ENCODE measurements at places on chromosomes 5 and 9.
A peak's percentile ranks its signal among the peaks of the same experiment; 100 is the strongest.

GRCh38 chr9:115445655-115446054 is 327.7 kb upstream of the TNC start:
- H3K27me3 ChIP-seq: peaks cover 4% of the 10 kb centered on the region
- H3K4me1 ChIP-seq: no peaks in the 10 kb centered on the region
- H3K4me3 ChIP-seq: no peak overlapping the region

DNA sequence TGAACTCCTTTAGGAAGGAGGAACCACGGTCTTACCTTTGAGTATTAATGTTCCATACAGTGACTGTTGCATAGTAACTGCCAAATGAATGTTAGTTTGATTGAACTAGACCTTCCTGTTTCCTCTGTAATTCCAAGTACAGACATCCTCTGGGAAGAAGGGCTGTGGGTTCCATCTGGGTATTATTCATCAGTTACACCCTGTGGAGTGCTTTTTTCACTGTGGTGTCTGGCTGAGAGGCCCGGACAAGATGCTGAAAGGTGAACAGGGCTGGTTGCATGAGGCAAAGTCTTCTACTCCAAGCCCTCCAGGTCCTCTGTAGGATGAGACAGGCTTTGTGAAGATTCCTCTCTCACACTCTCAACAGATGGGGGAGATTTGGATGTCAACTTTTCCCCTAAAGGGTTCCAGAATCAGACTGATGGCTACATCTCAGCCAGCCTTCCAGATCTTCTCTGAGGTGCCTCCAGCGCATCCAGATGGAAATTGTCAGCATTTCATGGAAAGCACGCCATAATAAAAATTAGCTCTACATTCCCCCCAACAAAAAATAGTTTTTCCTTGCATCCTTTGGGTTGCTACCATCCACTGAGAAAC is 230.9 kb downstream of the GAS1 start:
- no peak overlapping the region for H3K4me3 ChIP-seq
- no peaks in the 10 kb centered on the region for H3K4me1 ChIP-seq
- H3K27ac ChIP-seq: no peak overlapping the region
- no peak for DNase-seq
- no peaks in the 10 kb centered on the region for H3K36me3 ChIP-seq

DNA sequence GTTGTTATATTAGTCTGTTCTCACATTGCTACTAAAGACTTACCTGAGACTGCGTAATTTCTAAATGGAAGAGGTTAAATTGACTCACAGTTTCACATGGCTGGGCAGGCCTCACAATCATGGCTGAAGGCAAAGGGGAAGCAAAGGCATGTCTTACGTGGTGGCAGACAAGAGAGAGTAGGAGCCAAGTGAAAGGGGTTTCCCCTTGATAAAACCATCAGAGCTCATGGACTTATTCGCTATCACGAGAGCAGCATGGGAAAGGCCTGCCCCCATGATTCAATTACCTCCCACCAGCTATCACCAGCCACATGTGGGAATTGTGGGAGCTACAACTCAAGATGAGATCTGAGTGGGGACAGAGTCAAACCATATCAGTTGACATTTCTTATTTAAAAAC is 374.5 kb upstream of the RORB start:
- H3K4me3 ChIP-seq: no peak overlapping the region
- no peaks in the 10 kb centered on the region for H3K27me3 ChIP-seq
- no peaks in the 10 kb centered on the region for H3K36me3 ChIP-seq
- H3K27ac ChIP-seq: no peak overlapping the region
- DNase-seq: peak; percentile 9

- H3K27me3 ChIP-seq: peaks cover 16% of the 10 kb centered on the region
- no peak overlapping the region for H3K4me3 ChIP-seq
- H3K4me1 ChIP-seq: peaks cover 28% of the 10 kb centered on the region
- H3K27ac ChIP-seq: no peak overlapping the region
These were observed 123.3 kb upstream of the ELL2 start for GRCh38 chr5:96084874-96085506.

DNA sequence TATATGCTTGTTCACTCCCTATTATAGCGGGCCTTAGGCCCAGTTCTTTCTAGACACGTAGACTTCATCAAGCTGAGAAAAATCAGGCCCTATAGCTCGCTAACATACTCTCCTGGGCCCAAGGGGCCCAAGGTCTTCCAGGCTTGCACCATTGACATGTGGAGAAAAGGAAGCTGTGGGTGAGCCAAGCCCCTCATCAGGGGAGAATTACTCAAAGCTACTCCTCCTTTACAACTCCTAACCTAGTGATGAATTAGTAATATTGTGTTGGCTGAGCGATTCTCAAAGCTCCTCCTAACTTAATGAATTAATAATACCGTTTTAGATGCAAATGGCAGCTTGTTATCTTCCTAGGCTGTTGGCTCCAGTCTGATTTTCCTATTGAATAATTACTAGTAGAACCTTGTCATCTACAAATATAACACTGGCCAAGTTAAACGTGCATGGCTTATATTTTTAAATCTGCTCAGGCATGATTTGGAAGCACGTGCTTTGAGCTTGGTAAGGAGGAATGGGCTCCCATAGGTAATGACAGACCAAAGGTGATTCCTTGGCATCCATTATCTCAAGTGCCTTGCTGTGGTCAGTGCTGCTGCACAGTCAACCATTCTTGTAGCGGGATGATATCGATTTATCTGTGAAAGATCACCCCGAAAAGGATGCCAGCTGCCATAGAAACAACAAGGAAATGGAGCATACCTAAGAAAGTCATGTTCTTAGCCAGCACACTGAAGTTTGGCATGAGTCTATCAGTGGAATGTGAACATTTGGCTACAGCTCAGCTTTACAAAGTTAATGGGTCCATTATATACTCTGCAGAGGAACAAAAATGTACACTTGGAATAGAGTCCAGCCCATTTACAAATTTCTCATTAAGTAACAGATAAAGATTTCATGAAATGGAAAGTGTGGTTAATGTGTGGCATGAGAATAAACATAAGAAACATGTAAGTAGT is 23.8 kb downstream of the LVRN start:
- H3K27me3 ChIP-seq: peaks cover 12% of the 10 kb centered on the region
- H3K4me1 ChIP-seq: no peaks in the 10 kb centered on the region
- no peak overlapping the region for H3K4me3 ChIP-seq
- no peaks in the 10 kb centered on the region for H3K36me3 ChIP-seq
- H3K27ac ChIP-seq: no peak overlapping the region

DNA sequence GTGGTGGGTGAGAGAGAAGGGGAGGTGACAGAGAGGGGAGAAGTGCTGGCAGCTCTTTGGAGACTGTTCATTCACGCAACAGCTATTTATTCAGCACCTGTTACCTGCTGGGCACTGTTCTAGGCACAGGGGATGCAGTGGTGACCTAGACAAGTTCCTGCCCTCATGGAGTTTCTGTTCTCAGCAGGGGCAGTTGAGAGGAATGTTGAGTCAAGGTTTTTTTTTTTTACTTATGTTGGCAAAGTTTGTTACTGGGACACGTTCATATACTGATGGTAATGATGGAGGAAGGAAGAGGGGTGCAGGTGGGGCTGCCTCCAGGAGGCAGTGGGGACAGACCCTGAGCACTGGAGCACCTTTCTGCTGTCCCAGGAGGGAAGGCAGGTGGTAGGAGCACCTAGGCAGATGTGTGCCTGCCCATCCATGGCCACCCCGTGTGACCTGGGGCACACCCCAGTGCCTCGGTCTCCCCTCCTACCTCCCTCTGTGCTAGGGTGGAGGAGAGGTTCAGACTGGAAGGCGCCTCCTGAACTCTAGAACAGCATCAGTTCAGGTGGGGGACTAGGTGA is 49.4 kb upstream of the SLC25A51 start:
- no peaks in the 10 kb centered on the region for H3K36me3 ChIP-seq
- H3K4me1 ChIP-seq: peaks cover 21% of the 10 kb centered on the region
- H3K4me3 ChIP-seq: no peak overlapping the region
- no peak for DNase-seq

DNA sequence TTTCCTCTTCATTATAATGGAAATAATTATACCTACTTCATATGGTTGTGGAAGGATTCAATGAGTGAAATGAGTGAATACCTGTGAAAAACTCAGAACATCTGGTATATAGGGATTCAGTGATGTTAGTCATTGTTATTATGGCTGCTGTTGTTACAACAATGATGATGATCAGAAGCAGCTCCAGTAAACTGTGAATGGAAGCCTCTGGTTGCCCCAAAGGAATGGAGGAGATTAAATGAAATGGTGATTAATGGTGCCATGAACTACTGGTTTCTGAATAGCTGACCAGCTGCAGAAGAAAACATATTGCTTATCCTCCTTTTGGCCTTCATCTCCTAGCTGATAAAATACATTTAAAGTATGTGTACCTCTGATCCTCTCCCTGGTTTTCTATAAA is 372.0 kb downstream of the ARHGEF28 start:
- no peak overlapping the region for H3K27ac ChIP-seq
- H3K4me3 ChIP-seq: no peak overlapping the region
- H3K36me3 ChIP-seq: no peaks in the 10 kb centered on the region
- H3K27me3 ChIP-seq: peaks cover 6% of the 10 kb centered on the region

- H3K36me3 ChIP-seq: no peaks in the 10 kb centered on the region
- no peaks in the 10 kb centered on the region for H3K4me1 ChIP-seq
- no peak overlapping the region for H3K4me3 ChIP-seq
- no peak overlapping the region for H3K27ac ChIP-seq
- no peak for DNase-seq
- peaks cover 2% of the 10 kb centered on the region for H3K27me3 ChIP-seq
These were observed 149.9 kb upstream of the HMHB1 start for GRCh38 chr5:143662020-143662419.

GRCh38 chr9:116322521-116322920 is 168.9 kb downstream of the PAPPA start:
- H3K27ac ChIP-seq: no peak overlapping the region
- H3K36me3 ChIP-seq: no peaks in the 10 kb centered on the region
- no peak overlapping the region for H3K4me3 ChIP-seq
- no peak for DNase-seq

GRCh38 chr9:136264031-136264430 is 18.4 kb upstream of the QSOX2 start:
- peaks cover 2% of the 10 kb centered on the region for H3K27me3 ChIP-seq
- H3K4me3 ChIP-seq: no peak overlapping the region
- H3K36me3 ChIP-seq: no peaks in the 10 kb centered on the region
- no peak overlapping the region for H3K27ac ChIP-seq
- H3K4me1 ChIP-seq: peaks cover 4% of the 10 kb centered on the region
- no peak for DNase-seq

DNA sequence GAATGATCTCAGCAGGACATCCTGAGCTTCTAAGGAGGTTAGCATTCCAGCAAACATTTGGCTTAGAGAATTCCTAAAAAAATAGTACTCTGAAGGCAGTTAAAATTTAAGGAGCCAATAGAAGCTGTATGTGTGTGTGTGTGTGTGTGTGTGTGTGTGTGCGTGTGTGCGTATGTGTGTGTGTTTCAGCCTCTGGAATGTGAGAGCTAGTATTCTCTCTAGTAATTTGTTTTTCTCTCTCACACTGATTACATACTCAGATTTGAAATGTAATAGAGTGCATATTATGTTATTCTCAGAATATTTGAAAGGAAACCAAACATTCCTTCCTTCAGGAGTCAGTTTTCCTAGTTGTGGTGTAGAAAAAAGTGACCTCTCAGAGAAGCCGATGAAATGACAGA is 279.6 kb downstream of the TMEM38B start:
- no peak overlapping the region for H3K27ac ChIP-seq
- H3K4me3 ChIP-seq: no peak overlapping the region
- no peaks in the 10 kb centered on the region for H3K36me3 ChIP-seq
- no peaks in the 10 kb centered on the region for H3K27me3 ChIP-seq
- no peak for DNase-seq
- H3K4me1 ChIP-seq: no peaks in the 10 kb centered on the region

DNA sequence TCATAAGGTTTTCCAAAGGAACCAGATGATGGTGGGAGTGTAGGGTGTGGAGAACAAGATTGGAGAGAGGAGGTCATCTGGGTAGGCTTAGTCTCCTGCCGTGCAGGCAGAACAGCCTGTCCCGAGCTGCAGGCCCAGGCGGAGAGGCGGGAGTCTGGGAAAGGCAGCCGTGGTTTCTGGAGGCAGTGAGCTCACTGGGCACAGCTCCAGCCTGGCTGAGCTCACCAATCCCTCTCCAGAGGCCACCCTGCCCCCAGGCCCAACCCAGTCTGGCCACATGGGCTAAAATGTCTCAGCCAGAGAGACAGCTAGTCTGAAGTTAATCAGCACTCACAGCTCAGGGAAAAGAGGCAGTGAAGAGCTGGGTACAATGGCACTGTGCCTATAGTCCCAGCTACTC is 12.3 kb downstream of the P4HA2 start:
- no peaks in the 10 kb centered on the region for H3K4me1 ChIP-seq
- no peak overlapping the region for H3K27ac ChIP-seq
- H3K4me3 ChIP-seq: no peak overlapping the region

DNA sequence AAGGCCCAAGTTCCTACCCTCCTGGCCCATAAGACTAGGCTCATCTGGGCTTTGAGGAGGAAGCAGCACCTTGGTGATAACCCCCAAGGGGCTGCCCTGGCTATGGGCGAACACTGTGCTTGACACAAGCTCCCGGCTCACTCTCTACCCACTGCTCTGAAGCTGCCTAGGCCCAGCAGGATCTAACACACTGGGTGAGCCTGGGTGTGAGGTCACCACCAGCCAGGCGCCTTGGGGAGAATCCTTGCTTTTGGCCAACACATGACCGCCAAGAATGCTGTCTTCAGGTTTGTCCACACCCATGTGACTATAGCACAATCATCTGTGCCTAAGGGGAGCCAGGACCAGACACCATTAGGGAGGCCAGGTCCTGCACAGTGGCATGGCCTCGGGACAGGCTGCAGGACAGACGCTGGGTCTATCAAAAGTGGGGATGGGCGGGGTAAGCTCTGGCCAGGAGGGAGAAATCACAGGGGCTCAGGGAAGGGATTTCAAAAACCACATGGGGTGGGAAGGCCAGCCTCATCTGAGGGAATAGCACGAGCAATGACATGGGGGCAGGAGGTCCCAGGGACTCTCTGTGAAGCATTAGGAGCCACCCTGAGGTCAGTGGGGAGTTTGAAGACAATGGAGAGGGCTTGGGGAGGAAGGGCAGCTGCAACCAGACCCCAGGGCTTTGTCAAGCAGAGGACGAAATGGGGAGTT is 29.6 kb downstream of the BICD2 start:
- no peak overlapping the region for H3K4me3 ChIP-seq
- peaks cover 53% of the 10 kb centered on the region for H3K4me1 ChIP-seq
- H3K27ac ChIP-seq: peak overlapping the region; percentile 41
- H3K36me3 ChIP-seq: no peaks in the 10 kb centered on the region
- H3K27me3 ChIP-seq: no peaks in the 10 kb centered on the region
- DNase-seq: no peak

DNA sequence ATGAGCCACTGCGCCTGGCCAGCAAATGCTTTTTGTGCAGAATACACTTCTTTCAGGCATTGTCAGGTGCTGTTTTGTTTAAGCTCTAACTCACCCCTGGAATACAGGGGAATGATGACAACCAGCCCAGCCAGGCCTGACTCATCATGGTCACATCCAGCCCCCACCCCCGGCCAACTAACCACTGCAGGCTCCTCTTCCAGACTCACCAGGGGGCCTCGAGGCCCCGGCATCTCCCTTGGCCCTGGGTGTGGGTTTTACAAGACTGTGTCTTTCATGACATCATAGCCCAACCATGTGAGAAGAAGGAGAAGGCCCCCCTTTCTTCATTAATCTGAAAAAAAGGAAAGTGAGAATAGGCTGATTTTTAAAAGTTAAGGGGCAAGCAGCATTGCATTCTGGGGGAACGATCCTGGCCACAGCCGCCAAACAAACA is 35.5 kb downstream of the OLFML2A start:
- no peak overlapping the region for H3K27ac ChIP-seq
- H3K4me1 ChIP-seq: no peaks in the 10 kb centered on the region

Data from activated naive CD4-positive, alpha-beta T cell treated with anti-CD3 and anti-CD28 coated beads for 36 hours (primary cell).